Activated T-cell treated with anti-CD3 and anti-CD28 coated beads, Interleukin-2, amount 50 U/mL, for 72 hours (primary cell): ENCODE measurements at places on chromosomes 3 and 15. TPM values are rescaled to one million over a fixed set of nuclear protein-coding genes. Genes with fewer than 3 reads are reported as not detected.

- no peak for DNase-seq
- H3K27me3 ChIP-seq, result no peaks in the 10 kb centered on the region
- H3K4me3 ChIP-seq, result no peak overlapping the region
- no peaks in the 10 kb centered on the region for H3K4me1 ChIP-seq
These were observed 400.3 kb downstream of the LRTM1 start for GRCh38 chr3:54527521-54527920.

- H3K27me3 ChIP-seq, result no peaks in the 10 kb centered on the region
- H3K36me3 ChIP-seq, result peaks cover 1% of the 10 kb centered on the region
- H3K4me3 ChIP-seq, result peak overlapping the region; percentile 83
- peak; percentile 33 for DNase-seq
- H3K27ac ChIP-seq, result peak overlapping the region; percentile 82
- H3K4me1 ChIP-seq, result peaks cover 24% of the 10 kb centered on the region
These were observed 791 bp downstream of the GYG1 start for GRCh38 chr3:148992027-148992634.

DNA sequence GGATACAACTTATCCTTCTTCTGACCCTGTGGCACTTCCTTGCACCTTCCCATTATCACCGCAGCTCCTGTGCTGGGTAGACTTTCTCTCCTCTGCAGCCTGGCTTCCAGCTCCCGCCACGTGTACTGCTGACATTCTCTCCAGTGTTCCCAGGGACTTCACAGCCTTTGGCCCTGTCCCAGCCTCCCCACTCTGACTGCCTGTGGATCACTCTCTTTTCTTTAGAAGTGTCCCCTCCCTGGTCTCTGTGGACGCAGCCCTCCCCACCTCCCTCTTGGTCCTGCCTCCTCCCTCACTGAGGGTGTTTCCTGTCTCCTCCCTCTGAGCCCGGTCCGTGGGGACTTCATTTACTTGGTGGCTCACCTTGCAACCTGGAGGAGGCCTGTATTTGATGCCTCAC, 17.4 kb downstream of the PDIA5 start:
- no peak overlapping the region for H3K4me3 ChIP-seq
- no peak overlapping the region for H3K27ac ChIP-seq
- no peaks in the 10 kb centered on the region for H3K27me3 ChIP-seq
- peaks cover 36% of the 10 kb centered on the region for H3K4me1 ChIP-seq

DNA sequence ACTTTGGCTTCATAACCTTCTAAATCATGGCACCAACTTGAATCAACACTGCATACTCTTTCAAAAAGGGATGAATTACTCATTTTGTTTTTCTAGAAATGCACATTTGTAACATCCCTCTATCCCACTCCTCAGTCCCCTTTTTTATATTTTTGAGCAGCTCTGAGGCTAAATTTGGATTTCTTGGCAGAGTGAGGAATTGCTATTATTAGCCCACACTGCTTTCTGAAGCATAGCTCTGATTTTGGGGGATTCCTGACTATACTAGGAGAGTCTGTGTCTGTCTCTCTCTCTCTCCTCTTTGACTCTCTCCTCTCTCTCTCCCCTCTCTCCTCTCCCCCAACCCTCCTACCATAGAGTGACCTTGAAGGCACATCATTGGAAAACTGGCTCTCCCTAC, 76.6 kb downstream of the RBPMS2 start:
- H3K27ac ChIP-seq, result peak overlapping the region; percentile 81
- peaks cover 85% of the 10 kb centered on the region for H3K4me1 ChIP-seq
- H3K27me3 ChIP-seq, result no peaks in the 10 kb centered on the region
- no peak for DNase-seq
- peak overlapping the region; percentile 73 for H3K4me3 ChIP-seq
- peaks cover 14% of the 10 kb centered on the region for H3K36me3 ChIP-seq

- H3K27me3 ChIP-seq, result peaks cover 7% of the 10 kb centered on the region
- no peak overlapping the region for H3K4me3 ChIP-seq
- DNase-seq, result no peak
- no peaks in the 10 kb centered on the region for H3K4me1 ChIP-seq
- H3K27ac ChIP-seq, result no peak overlapping the region
These were observed 134.8 kb downstream of the CHDH start for GRCh38 chr3:53711387-53711786.

GRCh38 chr15:35885870-35886269, 339.9 kb upstream of the DPH6 start:
- no peaks in the 10 kb centered on the region for H3K27me3 ChIP-seq
- no peak for DNase-seq
- no peaks in the 10 kb centered on the region for H3K36me3 ChIP-seq
- H3K4me1 ChIP-seq, result no peaks in the 10 kb centered on the region

- H3K36me3 ChIP-seq, result peaks cover 2% of the 10 kb centered on the region
- H3K4me1 ChIP-seq, result no peaks in the 10 kb centered on the region
- no peak overlapping the region for H3K27ac ChIP-seq
- H3K27me3 ChIP-seq, result no peaks in the 10 kb centered on the region
- DNase-seq, result no peak
- H3K4me3 ChIP-seq, result no peak overlapping the region
These were observed 904.3 kb downstream of the NSUN3 start for GRCh38 chr3:94967196-94967595.

The SLC28A2 gene
- not detected for total RNA-seq

- no peaks in the 10 kb centered on the region for H3K27me3 ChIP-seq
- no peak overlapping the region for H3K4me3 ChIP-seq
- H3K4me1 ChIP-seq, result no peaks in the 10 kb centered on the region
- no peaks in the 10 kb centered on the region for H3K36me3 ChIP-seq
- no peak overlapping the region for H3K27ac ChIP-seq
These were observed 135.5 kb upstream of the TTC14 start for GRCh38 chr3:180466401-180467011.

DNA sequence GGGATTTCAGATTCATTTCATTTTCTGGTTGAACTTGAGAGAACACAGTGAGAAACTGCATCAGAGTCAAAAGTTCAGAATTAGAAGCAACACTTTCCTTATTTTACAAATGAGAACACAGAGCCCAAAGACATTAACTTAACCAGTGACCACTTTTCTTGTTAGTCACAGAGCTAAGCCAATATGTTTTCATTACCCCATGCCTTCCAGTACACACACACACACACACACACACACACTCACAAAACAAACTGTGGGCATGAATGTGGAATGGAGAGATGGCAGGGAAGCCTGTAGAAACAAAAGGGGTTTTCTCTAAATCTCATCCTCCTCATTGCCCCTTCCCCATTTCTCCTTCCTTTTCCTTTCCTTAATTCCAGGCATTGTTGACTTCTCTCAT, 267.4 kb upstream of the GADL1 start:
- no peak overlapping the region for H3K27ac ChIP-seq
- H3K4me3 ChIP-seq, result no peak overlapping the region
- peaks cover 2% of the 10 kb centered on the region for H3K4me1 ChIP-seq
- no peaks in the 10 kb centered on the region for H3K36me3 ChIP-seq

The ACKR2 gene
- total RNA-seq, result 1.1 TPM

The GNAT1 gene
- not detected for total RNA-seq

The GPR149 gene
- total RNA-seq, result not detected

GRCh38 chr3:78221796-78222195, 1181.9 kb downstream of the ROBO2 start:
- H3K4me1 ChIP-seq, result no peaks in the 10 kb centered on the region
- no peaks in the 10 kb centered on the region for H3K27me3 ChIP-seq
- no peaks in the 10 kb centered on the region for H3K36me3 ChIP-seq
- H3K4me3 ChIP-seq, result no peak overlapping the region

DNA sequence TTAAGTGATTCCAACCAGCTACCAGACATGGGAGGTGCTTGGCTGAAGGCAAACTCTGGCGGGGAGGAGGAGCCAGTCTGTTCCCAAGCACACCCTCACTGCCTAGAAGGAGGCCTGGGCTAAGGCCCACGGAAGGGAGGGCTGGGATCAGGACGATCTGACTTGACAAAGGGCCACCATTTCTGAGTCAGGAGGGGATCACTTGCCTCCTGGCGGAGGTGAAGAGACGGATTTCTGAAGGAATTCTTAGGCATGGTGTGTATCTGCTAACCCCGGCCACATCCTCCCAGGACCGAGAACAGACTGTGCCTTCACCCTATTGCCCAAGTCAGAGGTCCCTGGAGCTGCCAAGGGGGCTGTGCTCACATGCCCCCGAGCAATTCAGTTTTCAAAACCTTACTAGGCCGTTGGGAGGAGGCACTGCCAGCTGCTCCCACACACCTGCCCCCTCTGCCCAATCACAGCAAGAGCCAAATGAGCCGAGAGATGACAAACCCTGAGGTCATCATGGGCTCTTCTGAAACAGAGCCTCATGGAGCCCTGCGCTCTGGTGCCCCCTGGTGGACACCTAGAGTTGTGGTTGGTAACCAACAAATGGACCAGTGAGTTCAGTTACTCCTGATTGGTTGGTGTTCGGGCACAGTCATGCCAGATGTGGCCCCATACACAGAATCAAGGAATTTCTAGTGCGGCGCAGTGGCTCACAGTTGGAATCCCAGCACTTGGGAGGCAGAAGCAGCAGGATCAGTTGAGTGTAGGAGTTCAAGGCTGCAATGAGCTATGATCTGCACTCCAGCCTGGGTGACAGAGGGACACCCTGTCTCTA, 6.5 kb upstream of the TNK2 start:
- H3K27ac ChIP-seq, result peak overlapping the region; percentile 32
- DNase-seq, result peak; percentile 96
- no peaks in the 10 kb centered on the region for H3K36me3 ChIP-seq

The UTS2B gene
- not detected for total RNA-seq

The C3orf20 gene
- 1.1 TPM for total RNA-seq

The TNFAIP8L3 gene
- 0.30 TPM for total RNA-seq

The ZMYND10 gene
- 1.2 TPM for total RNA-seq

- peak overlapping the region; percentile 59 for H3K4me3 ChIP-seq
- H3K36me3 ChIP-seq, result no peaks in the 10 kb centered on the region
- no peak overlapping the region for H3K27ac ChIP-seq
These were observed 528 bp downstream of the RBPMS2 start for GRCh38 chr15:64774629-64775493.

The FETUB gene
- not detected for total RNA-seq

The ZNF639 gene
- 36.1 TPM for total RNA-seq

DNA sequence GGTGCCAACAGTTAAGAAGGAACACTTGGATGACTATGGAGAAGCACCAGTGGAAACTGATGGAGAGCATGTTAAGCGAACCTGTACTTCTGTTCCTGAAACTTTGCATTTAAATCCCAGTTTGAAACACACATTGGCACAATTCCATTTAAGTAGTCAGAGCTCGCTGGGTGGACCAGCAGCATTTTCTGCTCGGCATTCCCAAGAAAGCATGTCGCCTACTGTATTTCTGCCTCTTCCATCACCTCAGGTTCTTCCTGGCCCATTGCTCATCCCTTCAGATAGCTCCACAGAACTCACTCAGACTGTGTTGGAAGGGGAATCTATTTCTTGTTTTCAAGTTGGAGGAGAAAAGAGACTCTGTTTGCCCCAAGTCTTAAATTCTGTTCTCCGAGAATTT, 3.0 kb downstream of the SKIL start:
- H3K27me3 ChIP-seq, result no peaks in the 10 kb centered on the region
- H3K27ac ChIP-seq, result no peak overlapping the region
- no peak for DNase-seq
- peaks cover 62% of the 10 kb centered on the region for H3K4me1 ChIP-seq
- peaks cover 28% of the 10 kb centered on the region for H3K36me3 ChIP-seq

The CCDC191 gene
- 4.8 TPM for total RNA-seq

The EBLN2 gene
- total RNA-seq, result 7.0 TPM

The CCR3 gene
- total RNA-seq, result not detected

DNA sequence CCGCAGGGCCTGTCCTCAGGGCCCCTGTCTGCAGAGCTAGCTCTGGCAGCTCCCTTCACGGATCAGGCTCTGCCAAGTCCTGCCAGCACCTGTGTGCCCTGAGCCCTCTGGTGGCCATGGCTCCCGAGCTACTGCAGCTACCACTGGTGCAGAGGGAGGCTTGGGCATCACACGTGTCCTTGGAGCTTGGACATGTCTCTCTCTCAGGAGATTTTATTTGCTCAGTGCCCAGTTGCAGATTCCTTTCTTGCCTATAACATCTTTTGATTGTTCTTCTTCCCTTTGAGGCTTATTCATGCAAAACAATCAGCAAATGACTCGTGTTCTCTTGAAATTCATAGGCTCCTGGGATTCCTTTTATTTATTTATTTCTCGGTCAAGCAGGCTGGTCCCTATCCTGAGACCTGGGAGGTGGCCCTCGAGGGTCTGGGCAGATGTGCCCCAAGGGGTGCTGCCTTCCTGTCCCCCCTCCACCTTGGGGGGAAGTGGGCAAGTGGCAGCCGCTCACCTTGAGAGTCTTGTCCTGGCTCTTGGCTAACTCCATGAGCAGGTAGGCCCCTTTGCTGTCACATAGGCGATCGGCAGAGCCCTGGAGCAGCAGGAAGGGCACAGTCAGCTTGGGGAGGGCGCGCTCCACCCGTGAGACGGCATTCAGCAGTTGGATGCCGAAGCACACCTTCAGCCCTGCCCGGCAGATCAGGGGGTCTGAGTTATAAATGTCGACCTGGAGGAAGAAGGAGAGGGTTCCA, 21.9 kb downstream of the ABTB1 start:
- peaks cover 4% of the 10 kb centered on the region for H3K4me1 ChIP-seq
- H3K36me3 ChIP-seq, result no peaks in the 10 kb centered on the region
- DNase-seq, result peak; percentile 37
- H3K27ac ChIP-seq, result no peak overlapping the region
- H3K4me3 ChIP-seq, result no peak overlapping the region
- H3K27me3 ChIP-seq, result no peaks in the 10 kb centered on the region

GRCh38 chr3:2420919-2421318, 322.3 kb downstream of the CNTN4 start:
- peaks cover 2% of the 10 kb centered on the region for H3K36me3 ChIP-seq
- no peak for DNase-seq
- H3K4me1 ChIP-seq, result no peaks in the 10 kb centered on the region
- no peaks in the 10 kb centered on the region for H3K27me3 ChIP-seq

- peaks cover 14% of the 10 kb centered on the region for H3K27me3 ChIP-seq
- peak overlapping the region; percentile 69 for H3K4me3 ChIP-seq
- DNase-seq, result no peak
- peaks cover 43% of the 10 kb centered on the region for H3K4me1 ChIP-seq
These were observed 36.6 kb downstream of the CD86 start for GRCh38 chr3:122091602-122092295.

GRCh38 chr3:149145356-149145755, 15.9 kb downstream of the HPS3 start:
- peaks cover 4% of the 10 kb centered on the region for H3K4me1 ChIP-seq
- H3K27ac ChIP-seq, result peak overlapping the region; percentile 45
- no peaks in the 10 kb centered on the region for H3K27me3 ChIP-seq
